WTC11 (cell line): ENCODE measurements at places on chromosomes 16 and 17.
A peak's percentile ranks its signal among the peaks of the same experiment; 100 is the strongest.

- no peak for DNase-seq
Measured at GRCh38 chr17:69470702-69471101, 56.2 kb downstream of the MAP2K6 start.

DNA sequence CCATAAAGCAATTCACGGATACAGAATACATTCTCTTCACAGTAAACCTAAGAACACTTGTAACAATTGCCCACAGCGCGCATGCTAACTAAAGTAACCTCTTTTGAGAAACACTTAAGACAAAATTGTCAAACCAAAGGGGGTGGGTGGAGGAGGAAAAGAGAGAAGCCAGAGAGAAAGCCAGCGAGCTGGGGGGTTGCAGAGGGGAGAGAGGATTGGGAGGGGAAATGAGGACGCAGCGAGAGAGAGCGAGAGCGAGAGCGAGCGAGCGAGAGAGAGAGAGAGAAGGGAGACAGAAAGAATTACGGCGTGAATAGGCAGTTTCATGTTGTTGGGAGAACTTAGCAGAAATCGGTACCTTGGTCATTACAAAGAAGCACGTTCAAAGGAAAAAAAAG lies 1.6 kb upstream of the HOXB7 start:
- DNase-seq, result no peak

GRCh38 chr16:57192146-57192545 lies 6.0 kb downstream of the RSPRY1 start:
- DNase-seq, result no peak

GRCh38 chr17:64216338-64217248 lies 46.5 kb downstream of the TEX2 start:
- peak; percentile 46 for DNase-seq

- DNase-seq, result no peak
Measured at GRCh38 chr17:28446716-28447395, 26.6 kb upstream of the SLC13A2 start.

- DNase-seq, result no peak
Measured at GRCh38 chr17:35891269-35891668, 11.1 kb upstream of the CCL5 start.

GRCh38 chr16:30528799-30529457 lies 2.6 kb upstream of the ZNF768 start:
- no peak for DNase-seq

DNA sequence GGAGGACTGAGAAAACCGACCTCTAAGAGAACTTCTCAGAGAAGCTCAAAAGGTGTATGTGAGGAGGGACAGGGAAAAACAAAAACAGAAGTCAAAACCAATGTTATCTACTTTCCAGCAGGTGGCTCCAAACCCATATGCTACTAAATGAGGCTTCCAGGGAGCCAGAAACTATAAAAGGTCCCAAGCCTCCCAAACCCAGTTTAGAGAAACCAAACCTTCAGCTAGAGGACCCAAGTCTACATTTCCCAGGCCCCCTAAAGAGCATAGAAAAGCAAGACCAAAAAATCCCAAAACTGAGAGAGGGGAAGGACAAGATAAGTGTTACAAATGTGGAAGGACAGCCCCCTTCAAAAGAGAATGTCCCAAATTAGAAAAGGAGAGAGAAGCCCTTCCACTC lies 3.7 kb downstream of the HPR start:
- DNase-seq, result no peak

- DNase-seq, result no peak
Measured at GRCh38 chr17:27550291-27550930, 80.6 kb upstream of the LGALS9 start.

DNA sequence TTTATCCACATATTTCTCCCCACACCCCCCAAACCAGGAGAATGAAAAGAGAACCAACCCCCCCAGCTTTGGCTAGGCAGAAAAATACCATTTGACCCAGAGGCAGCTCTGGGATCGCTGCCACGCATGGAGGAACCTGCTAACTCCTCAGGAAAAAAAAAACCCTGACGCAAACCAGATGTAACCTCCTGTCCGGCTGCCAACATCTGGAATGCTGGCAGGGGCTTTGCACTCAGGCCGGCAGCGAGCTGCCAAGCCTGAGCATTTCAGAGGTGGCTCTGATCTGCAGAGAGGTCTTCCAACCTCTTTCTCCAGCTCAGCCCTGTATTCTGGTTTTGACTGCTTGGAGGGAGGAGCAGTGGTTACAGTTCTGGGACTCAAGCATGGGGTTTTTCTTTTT lies 8.2 kb downstream of the IGFBP4 start:
- no peak for DNase-seq

GRCh38 chr17:77410470-77410869 lies 269.7 kb downstream of the SEC14L1 start:
- no peak for DNase-seq

DNA sequence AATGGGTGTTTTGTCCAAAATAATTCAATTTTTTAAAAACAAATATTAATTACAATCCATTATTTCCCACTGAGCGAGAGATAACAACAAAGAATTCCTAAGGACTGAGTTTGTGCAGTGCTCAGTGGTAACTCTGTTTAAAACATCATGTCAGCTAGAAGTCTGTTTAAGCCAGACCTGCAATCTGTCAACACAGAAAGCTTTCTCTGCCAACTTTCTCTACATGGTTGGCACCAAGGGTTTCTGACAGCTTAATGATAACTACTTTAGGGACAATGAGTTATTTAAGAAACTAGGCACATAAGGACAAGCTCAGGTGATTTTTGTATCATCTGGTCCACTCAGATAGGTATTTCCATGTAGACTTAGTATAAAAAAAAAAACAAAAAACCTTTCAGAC lies 81.8 kb downstream of the WDR59 start:
- no peak for DNase-seq

GRCh38 chr16:27820646-27821345 lies 242.7 kb downstream of the GSG1L start:
- DNase-seq, result no peak

- DNase-seq, result no peak
Measured at GRCh38 chr17:20989991-20990855, 52.6 kb downstream of the USP22 start.

- DNase-seq, result peak; percentile 70
Measured at GRCh38 chr16:48353565-48354163, 31.5 kb downstream of the SIAH1 start.

DNA sequence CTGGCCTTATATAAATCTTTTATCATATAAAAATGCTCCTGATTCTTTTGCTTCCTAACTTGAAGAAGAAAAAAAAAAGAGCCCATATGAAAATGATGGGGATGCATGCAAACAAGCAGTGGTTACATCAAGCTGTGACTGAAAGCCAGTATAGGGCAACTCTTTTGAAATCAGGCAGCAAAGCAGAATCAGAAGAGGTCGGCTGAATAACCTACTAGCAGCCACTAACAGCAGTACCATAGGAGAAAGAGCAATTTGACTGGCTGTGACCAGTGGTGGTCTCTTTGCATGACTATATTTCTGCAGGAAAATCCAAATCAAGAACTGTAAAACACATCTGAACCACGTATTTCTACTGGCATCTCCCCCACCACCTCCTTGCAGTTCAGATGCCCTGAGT lies 161.9 kb upstream of the C17orf78 start:
- no peak for DNase-seq

DNA sequence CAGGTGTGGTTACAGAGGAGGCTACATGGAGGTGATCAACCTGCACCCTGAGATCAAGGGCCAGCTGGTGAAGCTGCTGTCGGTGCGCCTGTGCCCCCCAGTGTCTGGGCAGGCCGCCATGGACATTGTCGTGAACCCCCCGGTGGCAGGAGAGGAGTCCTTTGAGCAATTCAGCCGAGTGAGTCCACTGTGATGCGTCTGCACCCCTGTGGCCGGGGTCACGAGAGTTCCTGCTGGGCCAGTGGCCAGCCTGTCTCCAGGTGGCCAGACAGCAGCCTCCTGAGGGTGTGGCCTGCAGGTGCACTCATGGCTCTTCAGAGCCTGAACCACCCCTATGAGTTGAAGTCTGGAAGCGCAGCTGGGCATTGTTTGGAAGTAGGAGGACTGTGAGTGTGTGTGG lies 38.1 kb downstream of the GPT2 start:
- no peak for DNase-seq

GRCh38 chr16:83724585-83724984 lies 83.2 kb upstream of the HSBP1 start:
- DNase-seq, result no peak

- DNase-seq, result no peak
Measured at GRCh38 chr16:23206986-23207385, 24.4 kb downstream of the SCNN1G start.

- DNase-seq, result no peak
Measured at GRCh38 chr17:44197980-44198720, 1.5 kb downstream of the ATXN7L3 start.

GRCh38 chr16:11327277-11328171 lies 17.7 kb upstream of the RMI2 start:
- DNase-seq, result no peak

- DNase-seq, result no peak
Measured at GRCh38 chr17:18381953-18382245, 4.3 kb downstream of the EVPLL start.

GRCh38 chr17:28379814-28380801 lies 8.6 kb downstream of the SARM1 start:
- no peak for DNase-seq

- no peak for DNase-seq
Measured at GRCh38 chr16:83772806-83773205, 35.0 kb upstream of the HSBP1 start.

GRCh38 chr17:48570325-48571023 lies 7.7 kb downstream of the HOXB4 start:
- DNase-seq, result no peak

- DNase-seq, result no peak
Measured at GRCh38 chr17:62717889-62718288, 90.2 kb downstream of the MARCHF10 start.

DNA sequence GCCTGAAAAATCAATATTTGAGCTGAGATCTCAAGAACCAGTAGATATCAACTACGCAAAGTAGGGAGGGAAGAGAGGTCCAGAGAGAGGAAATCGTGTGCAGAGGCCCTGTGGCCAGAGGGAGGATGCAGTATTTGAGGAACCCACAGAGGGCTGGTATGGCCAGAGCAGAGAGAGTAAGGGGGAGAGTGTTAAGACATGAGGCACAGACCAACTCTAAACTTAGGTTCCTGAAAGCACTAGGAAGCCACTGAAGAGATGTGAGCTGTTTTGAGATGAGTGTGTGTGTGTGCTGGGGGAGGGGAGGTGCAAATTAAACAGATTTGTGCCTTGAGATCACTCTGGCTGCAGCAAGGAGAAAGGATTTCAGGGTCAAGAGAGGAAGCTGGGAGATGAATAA lies 10.9 kb downstream of the SLC13A2 start:
- DNase-seq, result no peak

- DNase-seq, result no peak
Measured at GRCh38 chr17:16361874-16362273, 8.6 kb upstream of the CENPV start.

GRCh38 chr17:57145347-57145746 lies 60.3 kb downstream of the AKAP1 start:
- no peak for DNase-seq

GRCh38 chr16:31785126-31785525 lies 88.5 kb upstream of the ZNF267 start:
- no peak for DNase-seq

DNA sequence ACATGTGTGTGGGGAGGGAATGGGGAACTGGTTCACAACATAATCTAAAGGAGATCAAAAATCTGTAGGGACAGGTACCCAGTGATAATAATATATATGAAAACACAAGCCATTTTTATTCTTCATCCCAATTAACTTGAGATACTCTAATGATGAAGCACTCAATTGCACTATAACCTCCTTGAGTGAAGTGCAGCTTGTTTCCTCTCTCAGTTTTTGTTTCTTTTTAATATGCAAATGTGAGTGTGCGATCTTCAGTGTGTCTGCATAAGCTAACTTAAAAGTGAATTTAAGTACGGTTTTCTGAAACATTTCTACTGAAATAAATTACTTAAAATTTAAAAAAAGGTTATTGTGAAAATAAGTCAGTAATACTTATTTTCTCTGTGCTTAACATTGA lies 623.5 kb downstream of the CDH11 start:
- no peak for DNase-seq

- no peak for DNase-seq
Measured at GRCh38 chr17:77098884-77099545, 41.8 kb upstream of the SEC14L1 start.

DNA sequence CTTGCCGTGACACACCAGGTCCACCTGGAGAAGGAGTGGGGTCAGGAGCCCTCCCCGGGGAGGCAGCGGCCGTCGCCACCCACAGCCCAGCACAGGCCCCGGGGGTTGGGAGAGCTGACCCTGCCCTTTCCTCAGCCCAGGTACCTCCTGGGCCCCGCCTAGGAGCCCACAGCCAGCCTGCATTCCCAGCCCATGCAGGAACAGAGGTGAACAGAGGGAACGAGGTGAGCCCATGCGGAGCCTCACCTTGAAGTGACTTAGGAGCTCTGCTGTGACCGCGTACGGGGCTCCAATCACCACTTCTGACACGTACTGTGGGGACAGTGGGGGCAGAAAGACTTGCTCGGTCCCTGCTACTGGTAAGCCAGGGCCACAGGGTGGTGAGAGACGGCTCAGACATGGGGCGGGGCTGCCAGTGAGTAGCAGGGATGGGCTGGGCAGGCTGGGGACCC lies 3.4 kb downstream of the NPB start:
- no peak for DNase-seq

DNA sequence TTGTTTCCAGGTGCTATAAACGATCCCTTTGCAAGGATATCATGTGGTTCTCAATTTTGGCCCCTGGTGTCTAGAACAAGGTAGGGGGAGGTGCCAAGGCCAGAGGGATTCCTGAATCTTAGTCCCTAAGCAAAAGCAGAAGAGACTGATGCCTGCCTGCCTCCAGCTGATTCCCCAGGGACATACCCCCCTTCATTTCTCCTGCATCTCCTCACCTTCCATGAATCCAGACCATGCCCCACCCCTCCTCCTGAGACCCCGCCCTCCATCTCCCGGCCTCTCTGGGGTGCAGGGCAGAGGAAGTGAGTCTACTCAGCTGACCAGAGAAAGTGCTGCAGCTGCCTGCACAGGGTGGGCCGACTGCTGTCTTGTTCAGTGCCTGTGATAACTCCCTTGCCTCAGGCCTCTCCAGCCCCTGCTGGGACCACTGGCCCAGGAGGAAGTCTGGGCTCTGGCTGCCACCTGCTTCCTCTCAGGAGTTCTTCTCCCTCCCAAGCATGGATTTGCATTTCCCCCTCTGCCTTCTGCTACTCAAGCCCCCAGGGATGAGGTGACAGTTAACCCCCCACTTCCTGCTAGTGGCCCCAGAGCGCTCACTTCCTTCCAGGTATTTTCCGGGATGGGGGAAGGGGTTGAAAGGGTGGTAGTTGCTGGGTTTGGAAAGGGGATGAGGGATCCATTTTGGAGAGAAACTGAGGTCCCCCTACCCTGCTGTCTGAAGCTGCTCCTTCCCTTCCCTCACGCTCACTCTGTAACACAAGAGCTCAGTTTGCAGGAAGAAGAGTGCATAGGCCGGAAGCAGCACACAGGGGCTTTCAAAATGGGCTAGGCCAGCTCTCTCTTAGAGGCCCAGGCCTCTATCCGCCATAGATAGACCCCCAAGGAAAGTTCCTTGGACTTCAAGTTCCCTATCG lies 10.5 kb upstream of the TSPOAP1 start:
- DNase-seq, result peak; percentile 78

- DNase-seq, result no peak
Measured at GRCh38 chr16:19153876-19154275, 14.2 kb upstream of the SYT17 start.
